Fibroblast of the aortic adventitia (primary cell): ENCODE measurements at places on chromosomes 5 and 9. TPM values are rescaled to one million over a fixed set of nuclear protein-coding genes. Genes with fewer than 3 reads are reported as not detected.

Gene SLC36A3
- not detected in 2 replicates for total RNA-seq

Gene PCDHA9
- under 0.01 and 0.49 TPM in 2 replicates for total RNA-seq

Gene ANKRD18A
- 0.09 TPM in 1 of 2 replicates, not detected in the other for total RNA-seq

Gene LCN9
- total RNA-seq: not detected in 2 replicates

Gene PRUNE2
- total RNA-seq: 14.7 and 122 TPM in 2 replicates

Gene CNTNAP3
- 2.1 and 25.7 TPM in 2 replicates for total RNA-seq

Gene GABRA1
- total RNA-seq: not detected in 2 replicates

Gene NXNL2
- 0.74 and 1.1 TPM in 2 replicates for total RNA-seq

Gene FRRS1L
- 0.08 and 0.18 TPM in 2 replicates for total RNA-seq

Gene MARCOL
- total RNA-seq: not detected in 2 replicates

Gene C9orf50
- 0.98 TPM in 1 of 2 replicates, not detected in the other for total RNA-seq

Gene EPB41L4B
- 0.08 and 1.8 TPM in 2 replicates for total RNA-seq

Gene PCDH1
- 0.90 and 3.2 TPM in 2 replicates for total RNA-seq

Gene ACOT12
- 0.27 TPM in 1 of 2 replicates, not detected in the other for total RNA-seq

Gene OGN
- 140 and 166 TPM in 2 replicates for total RNA-seq

Gene LTC4S
- 1.5 and 3.3 TPM in 2 replicates for total RNA-seq

Gene SLC25A48
- not detected in 2 replicates for total RNA-seq

Gene PRLR
- total RNA-seq: 0.63 and 1.6 TPM in 2 replicates

Gene KIF12
- not detected in 2 replicates for total RNA-seq

Gene FAM221B
- total RNA-seq: not detected in 2 replicates

Gene NUTM2G
- total RNA-seq: not detected in 2 replicates
